ENCODE measurements at places on chromosomes 3 and 15.

DNA sequence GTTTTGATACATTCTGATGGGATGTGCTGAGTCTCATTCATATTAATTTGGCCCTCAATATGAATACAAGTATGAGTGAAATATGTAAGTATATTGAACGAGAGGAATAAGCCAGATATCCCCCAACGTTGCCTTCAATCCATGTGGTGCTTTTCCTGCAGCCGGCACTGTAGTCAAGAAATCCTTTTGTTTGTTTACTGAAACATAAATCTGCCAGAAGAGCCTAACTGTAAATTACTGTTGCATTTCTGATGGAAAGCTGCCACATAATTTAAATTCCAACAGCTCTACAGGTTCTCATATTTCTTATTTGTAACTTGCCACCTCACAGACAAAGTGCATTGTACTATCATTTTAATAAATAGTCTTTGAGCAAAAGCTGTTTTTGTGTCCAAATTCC is 314.0 kb downstream of the KBTBD8 start:
- no peak for DNase-seq

DNA sequence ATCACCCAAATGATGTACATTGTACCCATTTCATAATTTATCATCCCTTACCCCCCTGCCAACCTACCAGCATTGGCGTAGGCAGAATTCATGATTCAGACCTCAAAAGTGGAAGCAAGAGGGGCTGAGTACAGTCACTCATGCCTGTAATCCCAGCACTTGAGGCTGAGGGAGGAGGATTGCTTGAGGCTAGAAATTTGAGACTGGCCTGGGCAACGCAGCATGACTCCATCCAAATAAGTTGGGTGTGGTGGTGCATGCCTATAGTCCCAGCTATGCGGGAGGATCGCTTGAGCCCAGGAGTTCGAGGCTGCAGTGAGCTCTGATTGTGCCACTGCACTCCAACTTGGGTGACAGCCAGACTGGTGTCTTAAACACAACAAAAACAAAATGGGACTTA is 10.4 kb downstream of the TTC14 start:
- no peak for DNase-seq

GRCh38 chr3:68342426-68342825 is 589.9 kb downstream of the TAFA4 start:
- no peak for DNase-seq

- no peak for DNase-seq
Observed at GRCh38 chr3:143693506-143693905, 154.8 kb downstream of the SLC9A9 start.

GRCh38 chr3:158722108-158722507 is 10.1 kb downstream of the RARRES1 start:
- DNase-seq: no peak

DNA sequence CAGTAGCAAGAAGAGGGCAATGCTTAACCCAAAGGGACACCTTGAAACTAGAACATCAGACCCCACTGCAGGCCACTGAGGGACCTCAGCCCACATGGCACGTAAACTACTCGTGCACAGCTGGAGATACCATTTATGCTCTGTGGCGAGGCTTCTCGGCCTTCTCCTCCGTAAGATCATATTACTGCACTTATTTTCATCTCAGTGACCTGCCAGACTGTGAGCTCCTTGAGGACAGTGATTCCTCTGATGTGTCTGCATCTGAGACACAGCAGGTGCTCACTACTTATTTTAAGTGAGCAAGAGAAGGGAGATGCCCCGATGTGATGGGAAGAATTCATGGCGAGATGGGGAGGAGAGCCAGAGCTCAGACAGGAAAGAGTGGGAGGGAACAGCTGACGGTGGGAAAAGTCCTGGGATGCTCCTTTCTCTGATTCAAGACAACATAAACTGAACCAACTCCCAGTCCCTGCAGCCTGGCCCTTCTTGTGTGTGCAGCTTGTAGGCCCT is 137.6 kb downstream of the RPLP1 start:
- no peak for DNase-seq

DNA sequence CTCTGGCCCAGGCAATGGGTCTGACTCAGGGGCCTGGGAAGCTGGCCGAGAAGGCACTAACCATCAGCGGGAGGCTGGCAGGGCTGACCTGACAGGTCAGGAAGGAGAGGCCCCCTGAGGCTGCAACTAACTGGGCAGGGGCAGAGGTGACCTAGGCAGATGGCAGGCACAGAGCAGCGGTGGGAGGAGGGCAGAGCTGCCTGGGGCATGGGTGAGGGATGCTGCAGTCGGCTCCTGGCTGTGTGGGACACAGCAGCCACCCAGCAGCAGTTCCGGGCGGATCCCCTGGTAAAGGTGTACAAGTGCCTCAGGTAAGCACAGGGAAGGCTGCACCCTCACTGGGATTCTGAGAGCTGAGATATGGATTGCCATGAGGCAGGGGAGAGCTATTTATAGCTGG is 236.1 kb downstream of the OCA2 start:
- DNase-seq: no peak

- no peak for DNase-seq
Observed at GRCh38 chr15:63448266-63448665, 56.1 kb upstream of the USP3 start.

DNA sequence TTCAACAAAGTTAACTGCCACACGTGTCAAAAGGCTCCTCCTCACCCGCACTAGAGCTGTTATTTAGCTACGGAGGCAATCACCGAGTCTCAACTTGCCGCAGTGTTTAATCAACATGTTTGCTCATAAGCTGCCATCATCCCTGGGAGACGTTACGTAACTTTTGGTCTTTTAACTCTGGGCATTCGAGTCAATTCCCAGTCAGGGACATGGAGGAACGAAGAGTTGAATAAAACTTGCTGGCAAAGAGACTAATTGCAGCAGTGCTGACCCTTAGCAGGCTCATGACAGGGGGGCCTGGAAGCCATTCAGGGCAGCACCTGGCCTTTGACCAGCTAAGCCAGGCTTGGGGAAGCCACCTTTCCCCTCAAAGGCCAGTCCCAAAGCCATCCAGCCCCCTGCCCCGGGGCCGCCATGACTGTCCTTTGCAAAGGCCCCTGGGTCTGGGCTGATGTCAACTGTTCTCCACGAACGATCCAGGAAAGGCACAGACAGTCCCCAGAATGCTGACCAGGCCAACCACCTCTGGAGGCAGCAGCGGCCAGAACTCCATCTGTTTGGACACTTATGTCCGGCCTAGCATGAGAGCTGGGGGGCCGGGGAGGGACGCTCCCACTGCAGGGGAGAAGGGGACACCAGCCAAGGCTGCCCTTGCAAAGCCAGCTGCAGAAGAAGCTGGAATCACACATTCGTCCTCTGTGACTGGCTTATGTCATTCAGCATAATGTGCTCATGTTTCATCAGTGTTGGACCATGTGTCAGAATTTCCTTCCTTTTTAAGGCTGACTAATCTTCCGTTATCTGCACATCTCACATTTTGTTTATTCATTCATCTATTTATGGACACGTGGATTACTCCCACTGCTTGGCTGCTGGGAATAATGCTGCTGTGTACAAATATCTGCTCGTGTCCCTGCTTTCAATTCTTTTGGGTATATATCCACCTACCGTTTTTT is 43.7 kb downstream of the PCSK6 start:
- no peak for DNase-seq

- no peak for DNase-seq
Observed at GRCh38 chr3:27723815-27724458, 1.8 kb upstream of the EOMES start.
